Activated CD4-positive, alpha-beta T cell treated with anti-CD3 and anti-CD28 coated beads, Interleukin-2, amount 50 U/mL, for 16 hours (primary cell): ENCODE measurements at places on chromosomes 2 and 18.

- no peak for DNase-seq
Measured at GRCh38 chr2:191230174-191230573, 15.0 kb upstream of the MYO1B start.

DNA sequence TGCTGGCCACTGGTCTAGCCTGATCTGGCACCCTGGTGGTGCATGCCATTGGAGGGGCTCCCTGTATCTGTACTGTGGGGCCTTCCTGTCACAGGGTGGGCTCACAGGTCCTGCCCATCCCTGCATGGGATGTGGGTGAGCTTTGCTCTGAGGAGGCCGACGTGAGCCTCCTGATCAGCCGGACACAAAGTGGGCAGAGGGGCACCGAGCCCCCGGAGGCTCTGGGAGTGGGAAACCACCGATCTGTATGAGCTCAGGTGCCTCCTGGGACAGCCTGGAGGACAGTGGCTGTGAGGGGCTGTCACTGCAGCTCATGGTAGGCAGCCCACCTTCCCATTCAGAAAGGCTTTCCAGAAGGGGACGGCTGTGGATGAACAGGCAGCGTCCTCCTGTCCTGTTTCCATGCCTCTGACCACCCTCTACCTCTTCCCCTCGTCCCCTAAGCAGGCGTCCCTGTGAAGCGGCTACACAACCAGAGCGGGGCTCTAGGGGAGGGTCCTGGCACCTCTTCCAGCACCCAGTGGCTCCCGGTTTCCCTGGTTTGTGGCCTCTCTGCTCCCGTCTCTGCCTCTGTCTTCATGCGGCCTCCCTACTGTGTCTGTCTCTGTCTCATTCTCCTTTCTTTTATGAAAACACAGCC is 112.5 kb upstream of the OTOS start:
- no peak for DNase-seq

- DNase-seq = no peak
Measured at GRCh38 chr2:47260971-47261370, 105.9 kb upstream of the STPG4 start.

DNA sequence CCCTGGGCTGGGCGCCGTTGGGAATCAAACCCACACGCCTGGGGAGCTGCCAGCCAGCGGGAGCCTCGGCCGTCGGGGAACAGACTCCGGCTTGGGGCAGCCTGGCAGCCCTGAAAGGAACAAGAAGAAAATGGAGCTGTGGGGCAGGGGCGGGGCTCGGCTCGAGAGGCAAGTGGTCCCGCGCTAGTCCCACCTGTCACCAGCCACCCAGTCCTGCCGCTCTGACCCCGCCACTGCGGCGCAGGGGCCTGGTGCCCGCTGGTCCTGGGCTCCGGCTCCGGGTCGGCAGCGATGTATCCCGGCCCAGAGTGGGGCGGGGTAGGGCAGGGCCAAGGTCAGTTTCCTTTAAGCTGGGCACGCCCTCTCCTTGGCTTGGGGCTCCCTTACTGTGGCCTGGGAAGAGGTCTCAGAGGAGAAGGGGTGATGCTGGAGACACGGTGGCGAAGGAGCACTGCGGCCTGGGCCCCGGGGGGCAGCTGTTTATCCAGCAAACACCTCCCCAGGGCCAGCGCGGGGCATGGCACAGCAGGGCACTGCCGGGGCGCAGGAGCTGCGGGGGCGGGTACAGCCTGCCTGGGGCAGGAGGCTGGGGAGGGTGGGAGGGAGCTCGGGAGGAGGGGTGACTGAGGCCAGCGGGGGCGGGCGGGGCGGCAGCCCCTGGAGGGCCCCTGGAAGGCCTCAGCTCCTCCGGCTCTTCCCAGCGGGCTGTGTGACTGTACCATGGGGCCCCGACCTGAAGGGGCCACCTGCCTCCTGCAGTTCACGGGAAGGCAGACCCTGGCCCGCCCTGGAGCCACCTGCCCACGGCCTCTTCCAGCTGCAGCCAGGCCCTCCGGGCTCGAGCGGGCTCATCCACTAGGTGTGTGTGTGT is 15.6 kb downstream of the ODC1 start:
- no peak for DNase-seq

GRCh38 chr2:111157798-111158197 is 37.1 kb downstream of the BCL2L11 start:
- no peak for DNase-seq

DNA sequence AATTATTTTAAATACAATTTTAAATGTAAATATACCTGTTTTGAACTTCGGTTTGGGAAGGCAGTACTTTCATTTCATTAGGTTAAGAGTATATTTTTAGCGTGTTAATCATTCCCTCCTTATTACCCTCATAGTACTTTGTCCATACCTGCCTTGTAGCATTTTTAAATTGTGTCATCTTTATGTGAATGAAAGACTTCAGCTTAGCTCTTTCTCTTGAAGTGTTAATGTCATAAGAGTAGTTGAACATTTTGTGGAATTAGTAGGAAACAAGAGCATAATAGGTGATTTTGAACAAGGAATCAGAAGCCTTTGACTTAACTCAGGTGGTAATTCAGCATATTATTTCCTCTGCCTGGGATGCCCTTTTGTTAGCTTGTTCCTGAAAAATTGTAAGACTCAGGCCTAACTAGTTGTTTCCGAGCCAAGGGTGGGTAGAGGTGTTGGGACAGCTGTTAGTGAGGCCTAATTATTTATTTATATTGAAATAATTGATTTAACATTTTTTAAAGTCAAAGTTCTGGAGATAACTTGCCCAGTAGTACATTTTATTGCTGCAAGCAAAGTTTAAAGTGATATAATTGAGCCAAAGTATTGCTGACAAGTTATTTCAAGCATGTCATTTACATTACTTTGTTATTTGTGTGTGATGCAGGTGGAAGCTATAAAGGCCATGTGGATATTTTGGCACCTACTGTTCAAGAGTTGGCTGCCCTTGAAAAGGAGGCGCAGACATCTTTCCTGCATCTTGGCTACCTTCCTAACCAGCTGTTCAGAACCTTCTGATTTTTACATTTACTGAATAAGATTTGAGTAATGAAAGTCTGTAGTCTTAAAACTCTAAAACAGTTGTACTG is 38.7 kb downstream of the DDX1 start:
- DNase-seq = no peak

DNA sequence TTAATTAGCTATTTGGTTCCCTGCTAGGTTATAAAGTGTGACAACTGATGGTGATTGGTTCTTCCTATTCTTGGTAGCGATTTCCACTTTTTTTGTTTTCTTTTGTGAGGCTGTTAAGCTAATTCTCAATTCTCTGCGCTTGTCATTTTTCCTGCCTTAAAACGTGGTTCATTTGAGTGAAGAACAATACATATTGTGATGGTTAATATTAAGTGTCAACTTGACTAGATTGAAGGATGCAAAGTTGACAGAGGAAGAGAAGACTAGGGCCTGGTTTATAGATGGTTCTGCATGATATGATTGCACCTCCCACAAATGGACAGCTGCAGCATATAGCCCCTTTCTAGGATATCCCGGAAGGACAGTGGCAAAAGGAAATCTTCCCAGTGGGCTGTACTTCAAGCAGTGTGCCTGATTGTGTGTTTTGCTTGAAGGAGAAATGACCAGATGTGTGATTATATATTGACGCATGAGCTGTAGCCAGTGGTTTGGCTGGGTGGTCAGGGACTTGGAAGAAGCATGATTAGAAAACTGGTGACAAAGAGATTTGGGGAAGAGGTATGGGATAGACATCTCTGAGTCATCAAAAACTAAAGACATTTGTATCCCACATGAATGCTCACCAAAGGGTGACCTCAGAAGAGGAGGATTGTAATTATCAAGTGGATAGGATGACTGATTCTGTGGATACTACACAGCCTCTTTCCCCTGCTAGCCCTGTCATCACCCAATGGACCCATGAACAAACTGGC is 39.4 kb upstream of the ZNF804A start:
- no peak for DNase-seq

- DNase-seq = peak; percentile 56
Measured at GRCh38 chr2:157336137-157337010, 10.8 kb upstream of the ERMN start.

DNA sequence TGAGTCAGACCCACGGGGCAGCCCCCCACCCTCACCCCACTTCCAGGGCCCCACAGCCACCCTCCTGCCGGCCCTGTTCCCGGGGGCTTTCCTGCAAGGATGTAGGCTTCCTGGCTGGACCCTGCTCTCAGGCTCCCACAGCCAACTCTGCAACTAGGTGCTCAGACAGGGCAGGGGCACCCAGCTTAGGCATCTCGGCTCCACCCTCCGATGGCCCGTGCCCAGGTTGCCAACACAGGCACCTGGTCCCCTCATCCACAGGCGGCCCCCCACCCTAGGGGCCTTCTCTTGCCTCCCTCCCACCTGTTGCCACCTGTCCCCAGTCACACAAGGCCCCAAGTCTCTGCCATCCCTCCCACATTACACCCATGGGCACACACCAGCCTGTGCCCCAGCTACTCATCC is 34.6 kb downstream of the HS6ST1 start:
- no peak for DNase-seq

DNA sequence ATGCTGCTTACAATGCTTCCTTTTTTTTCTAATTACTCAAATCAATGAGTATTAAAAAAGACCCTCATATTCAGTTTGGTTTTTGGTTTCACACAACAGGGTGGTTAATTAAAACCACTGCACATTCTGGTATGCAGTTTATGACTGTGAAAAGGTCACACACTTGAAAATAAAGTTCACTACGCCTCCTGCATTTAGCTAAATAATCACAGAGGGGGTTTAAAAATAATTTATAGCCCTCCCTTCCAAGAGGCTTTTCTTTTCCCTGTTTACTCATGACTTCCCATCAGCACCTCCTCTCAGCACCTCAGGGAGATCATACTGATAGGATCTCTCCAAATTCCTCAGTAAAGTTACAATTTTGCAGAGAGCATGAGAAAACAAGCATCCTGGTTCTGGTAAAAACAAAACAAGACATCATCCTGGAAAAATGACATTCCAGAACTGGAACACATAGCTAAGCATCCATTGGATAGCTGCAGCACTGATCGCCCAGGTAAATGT is 129.5 kb upstream of the TMEM200C start:
- DNase-seq = no peak

DNA sequence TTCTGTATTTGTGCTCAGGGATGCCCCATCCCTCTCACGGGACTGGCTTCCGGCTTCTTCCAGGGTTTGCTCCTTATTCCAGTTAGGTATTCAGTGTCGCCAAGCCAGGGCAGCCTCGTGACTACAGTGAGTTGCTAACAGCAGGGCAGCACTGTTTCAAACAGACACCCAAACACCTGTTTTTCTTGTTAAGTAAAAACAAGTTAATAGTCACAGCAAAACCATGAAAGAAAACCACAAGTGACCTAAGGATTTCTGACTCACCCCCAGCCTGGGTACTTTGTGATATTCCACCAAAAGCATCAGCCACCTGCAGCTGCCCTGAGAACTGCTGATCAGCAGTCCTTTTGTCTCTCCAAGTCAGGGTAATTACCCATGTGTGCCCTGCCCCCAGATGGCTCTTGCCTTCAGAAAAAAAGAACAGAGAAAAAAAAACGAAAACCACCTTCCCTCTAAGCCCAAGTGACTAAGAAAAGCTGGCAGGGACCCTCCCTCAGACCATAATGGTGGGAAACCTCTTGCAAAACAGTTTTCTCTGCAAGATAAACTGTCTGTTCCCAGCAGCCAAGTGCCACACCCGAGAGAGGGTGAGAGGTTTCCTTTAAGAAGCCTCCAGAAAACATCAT is 178.2 kb downstream of the ANAPC1 start:
- peak; percentile 92 for DNase-seq

GRCh38 chr2:60424233-60424632 is 129.2 kb downstream of the BCL11A start:
- no peak for DNase-seq

GRCh38 chr18:43705850-43706249 is 428.6 kb upstream of the SYT4 start:
- DNase-seq = no peak

GRCh38 chr18:399631-400135 is 100.8 kb downstream of the COLEC12 start:
- DNase-seq = no peak

DNA sequence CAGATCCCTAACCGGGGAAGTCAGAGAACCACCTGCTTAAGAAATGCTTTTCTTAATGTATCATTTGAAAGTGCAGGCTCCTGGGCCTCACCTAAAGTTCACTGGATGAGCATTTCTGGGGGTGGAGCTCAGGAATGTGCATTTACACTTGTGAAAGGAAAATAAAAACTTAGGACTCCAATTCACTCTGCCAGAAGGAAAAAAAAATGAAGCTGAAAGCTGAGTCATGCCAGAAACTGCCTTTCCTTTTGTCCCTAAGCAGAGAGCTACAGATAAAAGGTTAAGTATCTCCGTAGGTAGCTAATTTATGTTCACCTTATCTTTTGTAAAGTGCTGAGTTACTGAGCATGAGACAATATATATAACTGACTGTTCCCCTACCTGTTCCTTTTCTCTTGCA is 229.5 kb upstream of the MEX3C start:
- no peak for DNase-seq

- no peak for DNase-seq
Measured at GRCh38 chr2:44943693-44944101, 2.2 kb downstream of the SIX3 start.

GRCh38 chr2:45881970-45882581 is 230.6 kb downstream of the PRKCE start:
- no peak for DNase-seq

GRCh38 chr2:205270689-205271088 is 411.6 kb upstream of the NRP2 start:
- DNase-seq = no peak

- DNase-seq = no peak
Measured at GRCh38 chr2:15988733-15989132, 48.4 kb downstream of the MYCN start.

DNA sequence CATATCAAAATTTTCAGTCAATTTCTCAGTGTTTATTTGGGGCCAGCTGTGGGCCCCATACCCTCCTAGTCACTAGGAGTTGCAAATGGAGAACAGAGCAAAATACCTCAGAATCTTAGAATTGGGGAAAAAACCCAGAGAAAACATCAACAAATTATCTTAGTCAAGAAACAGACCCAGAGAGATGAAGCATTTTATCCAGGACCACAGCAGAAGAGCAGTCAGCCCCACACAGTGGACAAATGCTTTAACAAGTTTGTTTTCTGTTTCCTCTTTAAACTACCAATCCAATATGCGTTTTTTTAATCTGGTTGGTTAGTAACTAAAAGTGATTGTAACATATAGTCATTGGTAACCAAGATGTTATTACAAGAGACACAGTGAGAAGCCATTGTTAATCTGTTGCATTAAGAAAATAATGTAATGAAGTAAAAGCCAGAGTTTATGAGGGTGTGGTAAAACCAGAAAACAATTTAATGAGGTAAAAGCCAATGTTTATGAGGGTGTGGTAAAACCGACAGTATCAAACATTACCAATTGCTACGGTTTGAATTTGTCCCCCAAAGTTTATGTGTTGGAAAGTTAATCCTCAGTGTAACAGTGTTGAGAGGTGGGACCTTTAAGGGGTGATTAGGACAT is 60.7 kb upstream of the COX7A2L start:
- DNase-seq = no peak

- DNase-seq = no peak
Measured at GRCh38 chr2:54366487-54367280, 89.4 kb upstream of the SPTBN1 start.

- no peak for DNase-seq
Measured at GRCh38 chr18:8635087-8635486, 25.9 kb downstream of the RAB12 start.
